ENCODE measurements at places on chromosomes 3 and 15.

DNA sequence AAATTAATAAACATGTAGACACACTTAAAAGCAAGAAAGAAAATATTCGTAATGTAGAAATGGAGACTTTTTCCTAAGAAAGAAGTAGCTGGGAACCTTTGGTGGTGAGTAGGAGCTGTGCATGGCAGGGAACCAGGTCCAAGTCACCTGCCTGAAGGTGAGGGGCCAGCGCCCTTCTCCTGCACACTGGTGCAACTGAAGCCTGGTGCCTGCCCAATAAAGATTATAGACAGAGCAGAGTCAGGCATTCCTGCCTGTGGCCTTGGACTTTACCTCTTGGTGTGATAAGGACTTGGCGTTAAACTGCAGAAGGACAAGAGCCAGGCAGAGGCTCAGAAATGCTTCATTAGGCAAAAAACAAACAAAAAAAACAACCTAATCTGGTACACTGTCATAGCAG, 14.2 kb downstream of the CFAP91 start:
- no peak for DNase-seq

GRCh38 chr3:109369510-109369909, 32.2 kb upstream of the DPPA4 start:
- no peak for DNase-seq

- DNase-seq = no peak
Observed at GRCh38 chr3:126152901-126153694, 27.3 kb downstream of the ALDH1L1 start.

GRCh38 chr3:37141676-37142075, 32.7 kb downstream of the LRRFIP2 start:
- DNase-seq = no peak

All from coronary artery (tissue), 2 donors.